ENCODE measurements at places on chromosomes 6 and 20.

DNA sequence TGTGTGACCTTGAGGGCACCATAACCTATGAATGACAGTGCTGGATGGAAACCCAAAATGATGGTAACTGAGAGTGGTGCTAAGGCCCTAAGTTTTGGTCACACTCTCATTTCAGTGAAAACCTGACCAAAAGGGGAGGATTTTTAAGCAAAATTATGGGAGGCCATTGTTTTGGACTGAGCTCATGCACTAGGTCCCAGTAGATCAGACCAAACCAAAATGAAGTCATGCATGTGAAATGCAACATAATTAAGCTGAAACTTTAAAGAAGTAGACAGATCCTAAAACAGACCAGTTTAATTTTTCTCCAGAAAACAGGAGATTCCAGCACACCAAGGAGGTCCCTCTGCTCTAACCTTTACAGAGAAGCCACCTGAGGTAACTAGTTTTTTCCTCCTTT lies 24.0 kb upstream of the THBS2 start:
- DNase-seq: no peak

GRCh38 chr20:10313701-10314100 lies 95.1 kb downstream of the SNAP25 start:
- no peak for DNase-seq

- DNase-seq: no peak
Measured at GRCh38 chr20:57024849-57025248, 241.6 kb downstream of the BMP7 start.

- DNase-seq: no peak
Measured at GRCh38 chr20:20632644-20633043, 79.8 kb downstream of the RALGAPA2 start.

DNA sequence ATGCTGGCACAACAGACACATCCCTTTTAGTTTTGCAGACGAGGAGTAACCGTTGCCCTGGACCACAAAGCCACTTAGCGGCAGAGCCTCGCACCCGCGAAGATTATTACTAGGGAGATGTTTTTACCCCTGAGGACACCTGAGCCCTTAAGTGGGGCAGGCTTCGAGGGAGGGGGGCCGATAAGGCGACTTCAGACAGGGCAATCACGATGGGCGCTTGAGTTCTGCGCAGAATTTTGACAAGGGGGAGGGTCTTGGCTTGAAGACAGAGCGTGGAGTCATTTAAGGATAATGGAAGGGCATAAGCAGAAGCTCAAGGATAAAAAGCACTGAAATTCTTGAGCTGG lies 650 bp upstream of the TTK start:
- no peak for DNase-seq

Data from SJSA1 (cell line).